ENCODE measurements at places on chromosomes 3 and 15. TPM values are rescaled to one million over a fixed set of nuclear protein-coding genes. Genes with fewer than 3 reads are reported as not detected.

CRYGS gene
- total RNA-seq, result 4.5 TPM

C3orf49 gene
- total RNA-seq, result not detected

SNX22 gene
- total RNA-seq, result 0.50 TPM

BAHD1 gene
- total RNA-seq, result 30.8 TPM

ZMYND10 gene
- 3.5 TPM for total RNA-seq

GPR62 gene
- total RNA-seq, result not detected

CHRD gene
- not detected for total RNA-seq

TMOD2 gene
- 10.9 TPM for total RNA-seq

CYP19A1 gene
- total RNA-seq, result not detected

KCNH8 gene
- not detected for total RNA-seq

KCNMB2 gene
- total RNA-seq, result not detected

VPS13C gene
- total RNA-seq, result 80.4 TPM

ZNF501 gene
- 1.5 TPM for total RNA-seq

TIGIT gene
- total RNA-seq, result 5.7 TPM

FETUB gene
- not detected for total RNA-seq

WNT7A gene
- 0.29 TPM for total RNA-seq

BOC gene
- total RNA-seq, result not detected

CTDSPL gene
- total RNA-seq, result 4.7 TPM

TICRR gene
- total RNA-seq, result 28.8 TPM

ADAMTSL3 gene
- total RNA-seq, result not detected

FOXB1 gene
- total RNA-seq, result 0.57 TPM

PEX5L gene
- total RNA-seq, result 0.04 TPM

CA12 gene
- not detected for total RNA-seq

P2RY13 gene
- not detected for total RNA-seq

DPPA4 gene
- total RNA-seq, result not detected

SLC22A13 gene
- total RNA-seq, result 0.37 TPM

PIGZ gene
- 2.6 TPM for total RNA-seq

FAM107A gene
- total RNA-seq, result not detected

IQCF5 gene
- not detected for total RNA-seq

KIF7 gene
- 0.67 TPM for total RNA-seq

INSYN1 gene
- not detected for total RNA-seq

SCAANT1 gene
- total RNA-seq, result not detected

NR2E3 gene
- total RNA-seq, result not detected

FBLN2 gene
- not detected for total RNA-seq

NME9 gene
- total RNA-seq, result not detected

GASK1A gene
- total RNA-seq, result not detected

ARNT2 gene
- total RNA-seq, result not detected

GOLGA6D gene
- not detected for total RNA-seq

IDH2 gene
- 332 TPM for total RNA-seq

GPR15 gene
- total RNA-seq, result 35.0 TPM

NLGN1 gene
- total RNA-seq, result not detected

PPP2R3A gene
- 0.07 TPM for total RNA-seq

SEMA3F gene
- total RNA-seq, result not detected

CACNA1D gene
- total RNA-seq, result 0.33 TPM

CHRFAM7A gene
- not detected for total RNA-seq

CHRM5 gene
- total RNA-seq, result not detected

NANOGP8 gene
- not detected for total RNA-seq

SUCNR1 gene
- total RNA-seq, result not detected

GPR176 gene
- total RNA-seq, result not detected

ZNF80 gene
- 0.10 TPM for total RNA-seq

Measured in activated CD4-positive, alpha-beta T cell treated with anti-CD3 and anti-CD28 coated beads, Interleukin-2, amount 10 ng/mL, durations not matched to agents 7 days and 5 days (primary cell).